ENCODE measurements at places on chromosomes 5 and 9.

- no peak for DNase-seq
Measured at GRCh38 chr5:17061973-17062470, 125.9 kb upstream of the MYO10 start.

GRCh38 chr5:177107159-177107558 is 20.4 kb downstream of the FGFR4 start:
- DNase-seq, result no peak

GRCh38 chr5:2570586-2570985 is 180.9 kb downstream of the IRX2 start:
- DNase-seq, result no peak

DNA sequence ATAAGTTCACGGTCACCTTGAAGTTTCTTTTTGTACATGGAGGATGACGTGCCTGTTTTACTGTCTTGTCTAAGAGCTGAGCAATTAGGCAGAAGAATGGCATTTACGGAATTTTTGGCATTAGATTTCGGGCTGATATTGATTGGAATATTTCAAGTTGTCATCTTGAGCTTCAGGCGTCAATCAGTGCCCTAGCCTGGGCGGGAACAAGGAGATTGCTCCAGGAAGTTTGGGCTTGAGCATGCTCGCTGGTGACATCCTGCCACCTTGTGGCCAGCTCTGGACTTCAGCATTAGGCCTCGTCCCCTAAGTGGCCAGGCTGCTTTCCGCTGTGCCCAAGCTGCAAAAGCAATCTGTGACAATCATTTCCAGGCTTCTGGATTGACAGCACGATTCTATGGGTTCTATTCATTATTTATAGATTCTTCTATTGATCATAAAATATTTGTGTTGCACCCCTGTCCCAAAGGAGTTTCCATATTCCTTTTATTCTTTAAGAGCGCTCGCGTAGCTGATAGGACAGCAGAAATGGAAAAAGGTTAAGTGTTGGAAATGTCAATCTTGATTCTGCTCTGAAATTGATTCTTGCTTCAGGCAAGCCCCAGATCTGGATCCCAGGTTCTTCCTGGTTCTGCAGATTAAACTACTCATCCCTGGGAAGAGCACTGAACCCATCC is 79.3 kb downstream of the SLC28A3 start:
- DNase-seq, result peak; percentile 22

GRCh38 chr9:81245254-81245956 is 443.9 kb downstream of the TLE1 start:
- no peak for DNase-seq

GRCh38 chr5:150299571-150300327 is 3.0 kb downstream of the ARSI start:
- DNase-seq, result no peak

- DNase-seq, result no peak
Measured at GRCh38 chr9:95627802-95628201, 111.0 kb upstream of the PTCH1 start.

- DNase-seq, result no peak
Measured at GRCh38 chr5:166909926-166910325, 1381.5 kb upstream of the WWC1 start.

GRCh38 chr9:36191686-36192085 is 965 bp downstream of the CLTA start:
- DNase-seq, result no peak

- DNase-seq, result no peak
Measured at GRCh38 chr5:126969548-126969947, 60.8 kb downstream of the MARCHF3 start.

GRCh38 chr9:122370303-122370702 is 521 bp upstream of the PTGS1 start:
- no peak for DNase-seq

- DNase-seq, result no peak
Measured at GRCh38 chr5:90786756-90787155, 228.2 kb downstream of the ADGRV1 start.
